ENCODE measurements at places on chromosomes 3 and 15.

DNA sequence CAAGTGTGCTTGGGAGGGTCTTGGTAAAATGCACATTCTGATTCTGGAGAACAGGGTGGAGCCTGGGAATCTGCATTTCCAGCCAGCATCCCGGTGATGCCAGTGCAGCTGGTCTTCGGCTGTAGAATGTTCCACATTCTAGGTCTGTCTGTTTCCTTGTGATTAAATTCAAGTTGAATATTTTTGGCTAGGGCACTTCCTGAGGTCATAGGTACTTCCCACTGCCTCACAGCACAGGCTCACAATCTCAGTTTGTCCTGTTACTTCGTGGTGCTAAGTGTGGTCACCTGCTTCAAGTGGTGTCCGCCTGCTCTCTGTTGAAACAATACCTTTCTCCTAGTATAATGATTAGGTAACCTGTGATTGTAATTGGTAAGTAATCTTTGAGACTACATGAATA is 40.1 kb downstream of the FLNB start:
- peak; percentile 13 for DNase-seq

DNA sequence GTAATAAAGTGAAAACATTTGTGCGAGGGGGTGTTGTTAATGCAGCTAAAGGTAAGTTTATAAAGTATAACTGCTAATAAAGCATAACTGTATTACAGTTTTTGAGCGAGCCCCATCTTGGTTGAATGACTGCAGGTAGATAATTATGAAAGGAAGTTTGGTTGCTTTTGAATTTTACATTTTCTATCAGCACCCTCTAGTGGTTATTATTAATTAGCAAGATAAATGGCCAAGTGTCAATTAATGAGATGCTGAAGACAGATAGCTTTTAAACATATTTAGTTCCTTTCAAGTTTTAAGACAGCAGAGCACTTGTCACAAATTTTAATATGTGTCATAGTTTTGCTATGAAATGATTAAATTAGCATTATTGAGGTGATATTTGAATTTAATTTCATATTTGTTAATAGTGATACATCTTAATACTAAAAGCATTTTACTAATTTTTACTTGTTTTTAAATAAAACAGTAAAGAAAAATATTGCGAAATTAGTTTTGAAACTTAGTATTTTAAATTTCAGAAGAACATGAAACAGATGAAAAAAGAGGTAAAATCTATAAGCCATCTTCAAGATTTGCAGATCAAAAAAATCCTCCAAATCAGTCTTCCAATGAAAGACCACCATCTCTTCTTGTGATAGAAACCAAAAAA is 15.1 kb downstream of the U2SURP start:
- DNase-seq, result peak; percentile 1

DNA sequence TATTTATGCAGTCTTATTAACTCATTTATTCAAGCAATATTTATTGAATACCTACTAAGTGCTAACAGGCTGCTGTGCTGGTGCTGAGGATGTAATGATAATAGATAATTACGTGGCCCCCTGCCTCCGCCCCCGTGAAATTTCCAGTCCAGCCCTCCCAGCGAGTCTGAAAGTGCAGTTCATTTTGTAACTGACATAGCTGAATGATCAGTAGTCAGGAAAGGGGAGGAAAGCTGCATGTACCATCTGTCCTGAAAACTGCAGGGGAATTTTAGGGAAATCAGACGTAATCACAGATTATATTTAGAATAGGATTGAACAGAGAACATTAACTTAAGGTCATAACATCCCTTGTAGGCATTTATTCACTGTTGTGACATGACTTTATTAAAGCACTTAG is 736.8 kb downstream of the MCTP2 start:
- DNase-seq, result no peak

GRCh38 chr3:52468336-52468735 is 12.9 kb downstream of the NISCH start:
- peak; percentile 63 for DNase-seq

DNA sequence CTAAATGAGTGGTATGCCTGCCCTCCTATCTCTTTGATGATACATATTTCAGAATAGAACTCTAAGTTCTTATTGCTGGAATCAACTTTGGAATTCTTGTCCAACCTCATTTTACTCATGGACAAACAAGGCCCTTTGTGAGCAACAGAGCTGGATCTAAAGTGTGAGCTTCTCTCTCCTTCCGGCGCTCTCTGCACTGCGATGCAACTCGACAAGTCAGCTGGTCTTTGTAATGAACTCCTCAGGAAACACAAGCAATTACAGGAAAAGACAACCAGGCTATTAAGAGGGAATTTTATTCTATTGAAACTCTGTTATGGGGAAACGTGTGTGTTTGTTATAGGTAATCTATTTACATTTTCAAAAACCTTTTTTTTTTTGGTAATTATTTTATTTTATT is 20.3 kb upstream of the NRROS start:
- no peak for DNase-seq

- DNase-seq, result peak; percentile 26
Observed at GRCh38 chr3:81462921-81463320, 298.5 kb downstream of the GBE1 start.

DNA sequence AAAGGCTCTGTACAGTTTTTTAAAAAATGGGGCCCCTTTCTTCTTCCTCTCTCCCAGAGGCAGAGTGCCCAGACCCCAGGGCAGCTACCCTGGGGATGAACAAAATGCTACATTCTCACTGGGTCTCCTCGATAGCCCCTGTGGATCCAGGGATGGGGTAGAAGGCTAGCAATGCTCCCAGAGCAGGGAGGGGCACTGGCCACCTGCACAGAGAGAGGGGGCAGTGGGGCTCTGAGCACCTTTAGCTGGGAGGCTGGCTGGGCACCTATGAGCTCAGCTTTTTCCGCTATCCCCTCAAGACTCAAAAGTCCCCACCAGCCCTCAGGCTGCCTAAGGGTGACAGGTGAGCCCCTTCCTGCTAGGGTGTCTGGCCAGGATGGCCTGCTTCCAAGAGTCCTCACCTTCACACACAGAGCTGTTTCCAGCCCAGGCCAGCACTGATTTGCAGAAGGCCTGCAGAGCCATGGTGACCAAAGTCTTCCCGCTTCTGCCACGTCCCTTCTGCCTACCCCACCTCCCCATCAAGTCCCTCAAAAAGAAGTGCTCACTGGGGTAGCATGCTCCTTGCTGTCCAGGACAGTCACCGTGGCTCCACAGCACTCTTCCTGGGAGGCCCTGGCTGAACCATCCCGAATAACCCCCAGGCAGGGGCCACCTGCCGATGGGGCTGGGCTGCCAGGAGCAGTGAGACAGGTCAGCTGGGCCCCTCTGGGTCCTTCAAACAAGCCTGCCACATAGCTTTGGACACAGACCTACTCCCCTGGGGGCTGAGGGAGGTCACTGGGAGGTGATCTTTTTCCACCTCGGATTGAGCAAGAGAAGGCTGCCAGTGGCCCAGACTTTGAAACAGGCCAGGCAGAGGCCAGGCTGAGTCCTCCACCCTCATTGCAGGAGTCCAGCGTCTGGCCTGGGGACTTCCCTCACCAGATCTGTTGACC is 20.4 kb downstream of the BMF start:
- DNase-seq, result no peak

- DNase-seq, result no peak
Observed at GRCh38 chr3:194929578-194929960, 243.9 kb downstream of the FAM43A start.

DNA sequence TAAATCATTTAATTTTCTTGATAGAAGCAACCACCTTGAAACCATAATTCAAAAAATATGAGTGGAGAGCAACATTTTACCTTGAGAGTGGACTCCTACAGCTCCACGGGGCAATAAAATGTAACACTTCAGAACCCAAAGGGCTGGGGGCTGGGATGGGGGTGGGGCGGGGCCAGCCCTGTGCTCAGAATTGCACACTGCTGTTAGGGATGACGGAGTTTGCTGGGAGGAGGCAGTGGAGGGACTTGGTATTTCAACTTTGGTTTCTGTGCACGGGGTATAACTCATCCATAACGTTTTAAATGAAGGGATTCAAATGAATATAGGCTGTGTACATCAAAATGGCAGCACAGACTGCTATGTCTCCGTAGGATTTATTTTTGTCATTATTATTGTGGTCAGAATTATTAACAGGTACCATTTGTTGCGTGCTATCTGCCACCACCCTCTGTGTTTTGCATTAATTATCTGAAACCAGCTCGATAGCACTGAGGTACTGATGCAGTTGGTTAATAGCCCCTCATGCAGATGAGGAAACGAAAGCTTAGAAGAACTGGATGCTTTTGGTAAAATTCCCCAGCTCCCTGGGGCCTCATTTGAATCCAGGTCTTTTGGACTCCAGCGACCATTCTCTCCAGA is 29.4 kb upstream of the WNT5A start:
- peak; percentile 43 for DNase-seq

DNA sequence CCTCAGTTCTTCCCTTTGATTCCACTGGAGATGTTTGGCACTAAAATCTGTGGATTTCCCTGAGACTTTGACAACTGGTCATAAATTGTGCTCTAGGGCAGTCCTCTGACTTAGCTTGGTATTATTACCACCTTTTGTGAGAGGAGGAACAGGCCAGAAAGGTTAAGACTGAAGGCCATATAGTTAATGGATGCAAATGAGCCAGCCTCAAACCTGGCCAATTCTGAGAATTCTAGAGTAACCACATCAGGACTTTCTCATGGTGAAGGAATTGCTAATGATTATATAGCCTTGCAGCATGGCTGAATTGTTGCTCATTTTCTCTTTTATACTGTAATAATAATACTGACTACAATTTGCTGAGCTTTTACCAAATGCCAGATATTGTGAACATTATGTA is 162.5 kb downstream of the CADPS start:
- DNase-seq, result peak; percentile 49

- no peak for DNase-seq
Observed at GRCh38 chr3:38255627-38256026, 10.0 kb upstream of the SLC22A13 start.

GRCh38 chr3:155428563-155428962 is 135.1 kb upstream of the STRIT1 start:
- DNase-seq, result no peak

- DNase-seq, result no peak
Observed at GRCh38 chr15:101159936-101160815, 91.7 kb downstream of the CHSY1 start.

DNA sequence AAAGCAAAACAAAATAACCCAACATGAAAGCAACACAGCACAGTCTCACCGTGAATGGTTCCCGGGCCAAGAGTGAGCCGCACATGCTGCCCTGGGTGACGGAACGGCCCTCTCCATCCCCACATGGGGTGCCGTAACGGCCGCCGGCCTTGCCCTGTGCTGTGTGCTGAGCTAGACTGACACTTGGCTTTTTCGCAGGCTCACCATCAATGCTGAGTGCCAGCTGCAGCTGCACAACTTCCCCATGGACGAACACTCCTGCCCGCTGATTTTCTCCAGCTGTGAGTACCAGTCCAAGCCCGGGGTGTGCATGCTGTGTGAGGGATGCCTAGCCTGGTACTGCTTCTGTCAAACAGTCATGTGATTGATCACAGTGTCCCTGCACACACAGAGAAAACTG is 357.6 kb downstream of the GABRG3 start:
- peak; percentile 85 for DNase-seq

DNA sequence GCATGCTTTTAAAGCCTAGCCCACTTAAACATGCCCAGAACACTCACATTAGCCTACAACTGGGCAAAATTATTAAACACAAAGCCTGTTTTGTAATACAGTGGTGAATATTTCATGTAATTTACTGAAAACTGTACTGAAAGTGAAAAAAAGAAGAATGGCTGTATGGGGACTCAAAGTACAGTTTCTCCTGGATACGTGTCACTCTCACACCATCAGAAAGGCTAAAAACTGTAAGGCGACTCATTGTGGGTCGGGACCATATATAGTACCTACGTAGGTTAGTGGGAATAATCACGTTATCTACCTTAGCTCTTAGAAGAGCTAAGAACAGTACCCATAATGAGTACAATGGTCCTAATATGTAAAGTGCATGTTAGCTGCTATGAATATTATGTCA is 80.2 kb upstream of the SPATA12 start:
- no peak for DNase-seq

- DNase-seq, result no peak
Observed at GRCh38 chr3:120212505-120212904, 72.5 kb downstream of the GPR156 start.

DNA sequence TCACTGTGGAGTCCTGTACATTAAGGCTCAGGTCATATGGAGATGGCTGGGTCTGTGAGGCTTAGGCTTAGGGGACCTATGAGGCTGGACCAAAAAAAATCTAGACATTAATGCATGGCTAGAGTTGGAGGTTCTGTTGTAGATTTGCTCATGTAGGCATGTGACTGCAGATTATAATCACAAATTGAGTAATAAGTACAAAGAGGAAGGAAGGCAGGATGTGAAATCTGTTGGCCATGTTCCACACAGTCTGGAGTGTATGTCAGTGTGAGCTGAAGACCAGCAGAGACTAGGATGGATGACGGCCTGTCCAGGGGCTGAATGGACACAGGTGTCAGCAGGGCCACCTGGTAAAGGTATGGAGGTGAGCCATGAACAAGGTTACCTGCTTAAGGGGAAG is at the start of gene ST3GAL6:
TSS of gene ST3GAL6 (plus strand) at position 265 of the 400 bp plus-strand sequence. CDS start 5,101 bp downstream, outside the sequence.
- no peak for DNase-seq
